Stimulated activated naive CD4-positive, alpha-beta T cell (primary cell): ENCODE measurements at places on chromosomes 3 and 15.

- peak; percentile 55 for DNase-seq
These were observed 2.4 kb downstream of the CSRNP1 start for GRCh38 chr3:39150803-39151631.

DNA sequence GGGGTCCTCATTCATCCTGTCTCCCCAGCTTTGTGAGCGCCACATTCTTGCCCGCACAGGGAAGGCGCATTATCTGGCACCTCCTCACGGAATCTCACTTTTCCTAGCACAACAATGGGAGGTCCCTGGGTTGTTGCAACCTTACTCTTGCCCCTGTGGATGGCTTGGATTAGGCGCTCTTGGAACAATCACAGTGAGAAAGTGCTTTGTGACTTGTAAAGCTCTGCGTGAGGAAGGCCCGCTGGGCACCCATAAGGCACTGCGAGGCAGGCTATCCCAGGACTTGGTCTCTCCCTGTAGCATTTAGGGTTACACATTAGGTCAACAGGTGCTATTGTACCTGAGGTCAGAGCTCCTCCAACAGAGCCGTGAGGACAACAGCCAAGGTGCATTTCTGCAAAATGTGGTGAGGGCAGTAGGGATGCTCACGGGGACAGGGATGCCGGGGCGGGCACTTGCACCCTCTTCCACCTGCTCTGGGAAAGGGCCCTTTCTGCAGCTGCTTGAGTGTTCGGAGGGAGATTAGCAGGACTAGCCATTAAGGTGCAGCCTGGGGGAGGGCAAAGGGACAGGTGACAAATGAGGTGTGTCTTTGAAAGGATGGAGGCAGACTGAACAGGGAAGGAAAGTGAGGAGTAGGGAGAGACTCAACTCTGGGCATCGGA, 13.9 kb upstream of the LRRC15 start:
- no peak for DNase-seq

DNA sequence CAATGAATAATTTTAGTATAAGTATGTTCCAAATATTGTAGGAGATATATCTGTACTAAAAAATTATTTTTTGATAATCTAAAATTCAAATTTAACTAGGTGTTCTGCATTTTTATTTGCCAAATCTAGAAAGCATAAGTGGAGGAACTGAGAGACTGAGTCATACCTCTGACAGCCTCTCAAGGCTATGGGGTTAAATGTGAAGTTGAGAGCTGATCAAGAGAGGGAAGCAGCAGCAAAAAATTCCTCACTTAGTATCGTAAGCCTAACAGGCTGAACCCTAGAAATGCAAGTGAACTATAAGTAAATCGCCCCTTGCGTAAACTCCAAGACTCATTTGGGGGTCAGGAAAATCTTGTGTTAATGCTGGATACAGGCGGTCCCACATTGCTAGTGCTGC, 12.8 kb upstream of the TOPAZ1 start:
- DNase-seq, result no peak

GRCh38 chr15:25469377-25469776, 30.6 kb upstream of the UBE3A start:
- DNase-seq, result no peak

DNA sequence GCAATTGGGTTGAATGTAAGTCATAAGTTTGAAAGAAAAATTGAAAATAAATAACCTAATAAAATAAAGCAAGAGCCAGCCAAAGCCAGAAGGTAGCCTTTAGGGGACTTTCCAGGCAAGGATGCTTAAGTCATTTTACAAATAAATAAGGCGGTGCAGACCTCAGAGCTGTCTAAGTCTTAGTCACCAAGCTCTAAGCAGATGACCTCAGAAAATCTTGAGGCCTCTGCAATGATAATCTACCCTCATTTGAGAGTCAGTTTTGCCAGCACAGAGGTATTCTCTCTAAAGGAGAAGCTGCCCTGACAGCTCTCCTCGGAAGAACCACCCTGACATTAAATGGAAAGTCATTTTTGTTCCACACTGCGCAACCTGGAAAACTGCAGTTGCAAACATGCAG, 113.9 kb downstream of the OXNAD1 start:
- no peak for DNase-seq

DNA sequence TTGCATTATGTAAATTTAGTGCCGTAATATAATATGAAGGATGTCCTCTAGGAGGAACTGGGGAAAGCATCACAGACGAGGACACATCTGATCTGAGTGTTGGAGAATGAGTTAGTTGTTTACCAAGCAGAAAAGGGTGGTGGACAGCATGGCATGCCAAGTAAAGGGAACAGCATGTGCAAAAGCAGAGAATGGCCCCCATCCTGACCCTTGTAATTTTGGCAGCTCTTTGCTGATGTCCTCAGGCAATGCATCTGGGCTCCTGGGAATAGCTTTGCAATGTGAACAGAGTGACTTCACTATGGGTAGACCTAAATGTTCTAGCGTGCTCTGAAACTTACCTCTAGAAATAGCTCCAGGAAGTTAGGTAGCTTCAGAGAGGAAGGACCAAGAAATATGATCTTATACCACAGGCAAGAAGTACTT, 263.3 kb downstream of the LPP start:
- no peak for DNase-seq

- DNase-seq, result no peak
These were observed 49.0 kb upstream of the SLC4A7 start for GRCh38 chr3:27533261-27533607.

DNA sequence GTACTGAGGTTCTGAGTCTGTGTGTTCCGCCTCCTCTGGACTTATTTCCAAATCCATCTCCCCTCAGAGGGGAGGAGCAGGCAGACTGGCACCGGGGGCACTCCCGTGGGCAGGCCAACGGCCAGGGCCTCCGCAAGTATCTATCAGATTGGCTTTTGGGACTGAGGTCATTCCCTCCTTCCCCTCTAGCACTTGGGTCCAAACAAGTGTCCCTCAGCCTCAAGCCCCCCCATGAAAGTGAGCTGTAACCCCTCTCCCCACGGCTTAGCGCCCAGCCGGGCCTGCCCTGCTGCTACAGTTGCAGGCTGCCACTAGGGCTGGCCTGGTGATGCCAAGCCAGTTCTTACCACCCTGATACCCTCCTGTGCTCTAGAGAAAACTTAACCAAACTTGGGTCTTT, 17.4 kb downstream of the ITGA11 start:
- no peak for DNase-seq

- no peak for DNase-seq
These were observed 385.3 kb downstream of the NTRK3 start for GRCh38 chr15:87871258-87871681.

DNA sequence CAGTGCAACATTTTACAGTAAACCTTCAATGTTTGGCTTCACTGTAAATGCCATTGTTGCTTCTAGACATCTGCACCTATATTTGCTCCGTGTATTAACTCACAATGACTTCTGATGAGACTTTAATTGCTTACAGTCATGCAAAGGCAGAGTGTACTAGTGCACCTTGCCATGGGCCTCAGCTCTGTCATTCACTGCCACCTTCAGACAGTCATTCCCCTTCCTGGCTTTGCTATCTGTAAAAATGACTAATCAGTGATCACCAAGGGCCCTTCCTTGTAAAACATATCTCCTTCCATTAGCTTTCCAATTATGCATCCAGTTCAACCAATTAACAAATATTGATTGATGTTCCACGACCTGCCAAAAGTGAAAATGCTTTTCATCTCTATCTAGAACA, 120.3 kb downstream of the ARRDC4 start:
- no peak for DNase-seq

- DNase-seq, result no peak
These were observed 105.9 kb downstream of the OTOL1 start for GRCh38 chr3:161602475-161602874.

DNA sequence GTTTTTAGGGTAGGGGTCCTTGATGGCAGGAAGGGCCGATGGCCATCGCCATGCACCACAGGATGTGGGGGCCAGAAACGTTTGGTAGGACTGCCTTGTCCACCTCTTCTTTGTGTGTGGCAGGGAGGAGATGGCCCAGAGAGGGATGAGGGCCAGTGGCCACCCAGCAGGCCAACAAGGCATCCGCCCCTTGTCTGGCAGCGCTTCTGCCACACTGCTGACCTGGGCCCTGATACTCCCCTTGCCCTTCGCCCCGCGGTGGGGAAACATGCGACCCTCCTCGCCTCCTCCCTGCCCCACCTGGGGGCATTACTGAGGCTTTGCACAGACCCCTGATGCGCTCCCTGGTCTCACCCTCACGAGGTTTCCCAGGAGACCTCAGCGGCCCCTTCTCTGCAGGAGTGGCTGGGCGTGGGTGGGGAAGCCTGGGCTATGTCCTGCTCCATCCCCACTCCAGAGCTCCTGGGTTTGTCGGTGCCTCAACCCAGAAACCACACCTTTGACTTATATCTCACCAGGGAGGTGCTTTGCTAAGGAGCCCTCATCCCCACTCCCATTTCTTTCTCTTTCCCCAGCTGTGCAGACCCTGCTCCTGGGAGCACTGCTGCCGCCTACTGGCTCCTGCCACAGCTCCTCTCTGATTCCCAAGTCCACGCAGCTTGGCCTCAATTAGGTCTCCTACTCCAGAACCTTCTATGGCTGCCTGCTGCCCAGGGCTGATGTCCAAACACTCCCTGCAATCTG, 38.7 kb downstream of the FEM1B start:
- no peak for DNase-seq

- no peak for DNase-seq
These were observed 41.9 kb downstream of the NDUFB4 start for GRCh38 chr3:120637851-120638559.

- no peak for DNase-seq
These were observed 26.4 kb upstream of the ZNF774 start for GRCh38 chr15:90325726-90326125.

- no peak for DNase-seq
These were observed 18.4 kb downstream of the GCSAM start for GRCh38 chr3:112114576-112115160.

DNA sequence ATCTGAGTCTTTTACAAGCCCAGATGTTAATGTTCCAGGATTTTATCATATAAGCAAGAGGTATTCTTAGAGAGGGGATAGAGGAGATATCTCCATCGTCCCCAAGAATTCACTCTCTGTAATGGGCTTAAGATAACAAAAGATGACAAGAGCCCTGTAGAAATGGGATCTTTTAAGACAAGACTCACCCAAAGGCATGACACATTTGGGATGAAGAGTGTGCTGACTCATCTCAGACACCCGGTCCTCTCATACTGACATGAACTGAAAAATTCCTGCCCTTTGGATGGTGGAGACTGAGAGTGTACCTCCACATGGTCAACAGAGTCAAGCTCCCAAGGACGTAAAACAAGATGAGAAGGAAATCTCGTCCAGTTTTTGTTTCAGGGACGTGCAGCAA, 11.0 kb downstream of the LEKR1 start:
- no peak for DNase-seq

DNA sequence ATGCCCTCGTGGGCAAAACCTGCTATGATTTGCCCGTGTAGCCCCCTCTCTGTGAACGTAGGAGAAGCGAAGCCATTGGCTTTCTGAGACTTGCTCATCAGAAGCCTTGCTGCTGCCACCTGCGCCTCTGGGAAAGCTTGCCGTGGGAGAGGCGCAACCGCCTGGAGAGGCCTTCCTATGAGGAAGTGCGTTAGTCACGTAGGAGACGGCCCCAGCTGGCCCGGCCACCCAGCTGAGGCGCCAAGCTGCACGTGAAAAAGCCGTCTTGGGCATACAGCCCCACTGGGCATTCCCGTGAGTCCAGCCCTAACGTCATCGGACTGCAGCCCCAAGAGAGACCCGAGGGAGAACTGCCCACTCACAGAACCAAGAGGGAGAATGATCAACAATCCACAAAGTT, 49.1 kb upstream of the TJP1 start:
- no peak for DNase-seq

DNA sequence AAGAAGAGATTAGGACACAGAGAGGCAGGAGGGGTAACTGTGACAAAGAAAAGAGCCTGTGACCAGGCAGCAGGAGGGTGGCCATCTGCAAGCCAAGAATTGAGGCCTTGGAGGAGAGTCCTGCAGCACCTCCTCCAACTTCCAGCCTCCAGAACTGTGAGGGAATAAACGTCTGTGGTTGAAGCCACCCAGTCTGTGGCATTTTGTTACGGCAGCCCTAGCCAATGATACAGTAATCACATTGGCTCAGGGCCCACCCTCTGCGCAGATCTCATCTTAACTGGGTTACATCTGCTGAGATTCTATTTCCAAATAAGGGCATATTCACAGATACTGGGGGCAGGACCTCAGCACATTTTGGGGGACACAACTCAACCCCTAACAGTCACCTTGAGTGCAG, 11.3 kb downstream of the SELENOS start:
- no peak for DNase-seq

DNA sequence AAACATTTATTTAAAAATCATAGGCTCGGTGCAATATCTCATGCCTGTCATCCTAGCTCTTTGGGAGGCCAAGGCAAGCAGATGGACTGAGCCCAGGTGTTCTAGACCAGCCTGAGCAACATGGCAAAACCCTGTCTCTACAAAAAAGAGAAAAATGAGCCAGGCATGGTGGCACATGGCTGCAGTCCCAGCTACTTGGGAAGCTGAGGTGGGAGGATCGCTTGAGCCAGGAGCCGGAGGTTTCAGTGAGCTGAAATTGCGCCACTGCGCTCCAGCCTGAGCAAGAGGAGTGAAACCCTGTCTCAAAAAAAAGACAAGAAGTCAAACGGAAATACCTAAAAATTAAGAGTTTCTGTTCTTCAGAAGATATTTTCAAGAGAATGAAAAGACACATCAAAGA, 122.3 kb downstream of the RSL24D1 start:
- no peak for DNase-seq

GRCh38 chr3:56975567-56975966, 84.9 kb upstream of the SPATA12 start:
- DNase-seq, result no peak

GRCh38 chr3:1727242-1727641, 371.4 kb upstream of the CNTN4 start:
- no peak for DNase-seq

GRCh38 chr15:79311901-79312553, 1.1 kb downstream of the TMED3 start:
- no peak for DNase-seq

GRCh38 chr15:64149424-64149823, 2.1 kb upstream of the SNX22 start:
- no peak for DNase-seq

- no peak for DNase-seq
These were observed 9.3 kb upstream of the LINGO1 start for GRCh38 chr15:77641999-77642398.

DNA sequence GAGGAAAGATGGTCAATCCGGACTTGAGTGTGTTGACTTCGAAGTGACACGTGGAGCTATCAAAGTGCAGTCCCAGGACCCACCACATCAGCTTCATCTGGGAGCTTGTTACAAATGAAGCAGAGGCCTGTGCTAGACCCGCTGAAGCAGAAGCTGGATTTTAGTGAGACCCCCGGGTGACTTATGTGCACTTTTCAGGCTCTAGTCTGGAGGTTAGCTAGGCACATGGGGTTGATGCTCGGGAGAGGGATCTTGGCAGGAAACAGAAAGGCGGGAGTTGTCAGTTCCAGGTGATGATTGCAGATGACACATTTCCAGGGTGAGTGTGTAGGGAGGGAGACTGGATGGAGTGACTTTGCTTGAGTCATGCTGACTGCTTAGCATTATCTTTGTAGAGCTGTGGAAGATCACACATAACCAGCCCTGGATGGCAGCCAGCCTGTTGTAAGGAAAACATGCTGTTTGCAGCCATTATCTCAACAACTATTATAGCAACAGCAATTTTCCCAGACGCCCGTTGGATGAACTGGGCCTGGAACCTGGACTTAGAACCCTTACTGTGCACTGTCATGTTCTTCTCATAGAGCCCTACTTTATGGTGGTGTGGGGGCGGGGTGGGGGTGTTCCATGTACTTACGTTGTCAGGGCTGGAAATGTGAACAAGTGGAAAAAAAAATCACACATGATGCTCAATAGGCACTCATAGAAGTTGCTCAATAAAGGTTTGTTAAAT, 122.4 kb downstream of the THSD4 start:
- no peak for DNase-seq

- DNase-seq, result no peak
These were observed 36.6 kb upstream of the UBL7 start for GRCh38 chr15:74497584-74497983.
